Activated CD4-positive, alpha-beta T cell treated with anti-CD3 and anti-CD28 coated beads, Interleukin-2, Interleukin-6, amounts not matched to agents 100 ng/mL and 50 ng/mL, durations not matched to agents 16 hours and 8 hours (primary cell): ENCODE measurements at places on chromosomes 12 and 14.

DNA sequence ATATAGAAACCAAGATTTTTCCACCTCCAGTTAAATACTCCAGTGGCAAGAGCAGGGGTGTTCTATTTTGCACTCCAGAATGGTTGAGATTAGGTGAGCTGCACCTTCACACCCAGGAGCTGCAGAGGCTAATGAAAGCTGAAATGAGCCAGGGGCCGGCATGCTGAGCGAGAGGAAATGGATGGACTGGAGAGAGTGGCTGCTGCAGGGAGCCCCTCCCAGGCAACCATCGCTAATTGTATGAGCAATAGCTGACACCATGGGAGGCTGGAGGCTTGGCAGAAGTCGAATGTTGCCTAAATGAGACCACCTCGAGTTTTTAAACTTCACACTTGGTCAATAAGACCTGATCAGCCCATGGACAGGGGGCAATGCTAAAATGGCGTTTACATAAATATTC lies 301.8 kb upstream of the TMPO start:
- DNase-seq, result no peak

DNA sequence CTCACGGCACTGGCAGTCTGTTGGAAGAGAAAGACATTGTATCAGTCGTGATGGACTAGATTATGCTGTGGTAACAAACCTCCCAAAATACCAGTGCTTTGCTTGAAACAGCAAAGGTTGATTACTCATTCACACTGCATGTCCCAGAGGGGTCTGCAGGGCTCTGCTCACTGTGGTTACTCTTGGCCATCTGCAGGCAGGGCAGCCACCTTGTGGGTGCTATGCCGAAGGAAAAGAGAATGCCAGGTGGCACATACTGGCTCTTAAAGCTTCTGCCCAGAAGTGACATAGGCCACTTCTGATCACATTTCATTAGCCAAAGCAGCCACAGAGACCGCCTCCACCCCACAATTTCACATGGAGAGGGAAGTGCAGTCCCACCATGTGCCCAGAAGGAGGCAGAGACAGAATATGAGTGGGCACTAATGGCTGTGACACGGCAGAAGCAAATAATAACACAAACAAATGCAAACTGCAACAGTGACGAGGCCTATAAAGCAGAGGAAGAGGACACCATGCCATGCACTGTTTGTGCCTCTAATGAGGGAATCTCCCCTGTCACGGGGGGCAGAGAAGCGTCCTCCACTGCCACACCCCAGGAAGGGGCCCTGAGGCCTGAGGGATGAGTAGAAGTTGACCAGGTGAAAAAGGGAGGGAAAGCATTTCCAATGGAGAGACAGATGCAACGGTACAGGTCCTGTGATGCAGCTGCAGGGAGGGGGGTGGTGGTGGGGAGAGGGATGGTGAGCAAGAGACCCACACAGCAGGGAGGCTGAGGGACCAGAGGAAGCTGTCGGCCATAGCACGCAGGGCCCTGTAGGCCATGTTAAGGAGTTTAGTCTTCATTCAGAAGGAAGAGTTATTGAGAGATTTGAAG lies 51.7 kb upstream of the KICS2 start:
- DNase-seq, result peak; percentile 9

- no peak for DNase-seq
Observed at GRCh38 chr12:71438670-71439361, 782 bp upstream of the LGR5 start.

- DNase-seq, result no peak
Observed at GRCh38 chr12:38890102-38890855, 15.1 kb downstream of the CPNE8 start.

GRCh38 chr14:60639674-60640073 lies 9.6 kb downstream of the SIX1 start:
- DNase-seq, result no peak

DNA sequence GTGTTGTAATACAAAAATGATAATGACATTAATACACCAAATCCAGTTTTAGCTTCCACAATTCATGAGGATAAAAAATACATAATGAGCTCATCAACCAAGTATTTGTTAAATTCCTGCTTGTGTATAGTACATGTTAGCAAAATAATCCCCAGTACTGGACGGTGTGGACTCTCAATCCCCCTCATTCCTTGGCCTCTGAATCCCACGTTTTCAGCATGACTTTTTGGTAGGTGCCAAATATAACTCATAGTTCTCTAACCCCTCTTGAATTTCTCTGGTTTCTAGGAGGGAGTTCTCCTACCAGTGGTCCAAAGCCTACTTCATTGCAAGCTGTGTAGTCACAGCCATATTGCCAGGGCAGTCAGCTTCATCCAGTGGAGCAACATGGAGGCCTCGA lies 41.4 kb upstream of the EPS8 start:
- no peak for DNase-seq

DNA sequence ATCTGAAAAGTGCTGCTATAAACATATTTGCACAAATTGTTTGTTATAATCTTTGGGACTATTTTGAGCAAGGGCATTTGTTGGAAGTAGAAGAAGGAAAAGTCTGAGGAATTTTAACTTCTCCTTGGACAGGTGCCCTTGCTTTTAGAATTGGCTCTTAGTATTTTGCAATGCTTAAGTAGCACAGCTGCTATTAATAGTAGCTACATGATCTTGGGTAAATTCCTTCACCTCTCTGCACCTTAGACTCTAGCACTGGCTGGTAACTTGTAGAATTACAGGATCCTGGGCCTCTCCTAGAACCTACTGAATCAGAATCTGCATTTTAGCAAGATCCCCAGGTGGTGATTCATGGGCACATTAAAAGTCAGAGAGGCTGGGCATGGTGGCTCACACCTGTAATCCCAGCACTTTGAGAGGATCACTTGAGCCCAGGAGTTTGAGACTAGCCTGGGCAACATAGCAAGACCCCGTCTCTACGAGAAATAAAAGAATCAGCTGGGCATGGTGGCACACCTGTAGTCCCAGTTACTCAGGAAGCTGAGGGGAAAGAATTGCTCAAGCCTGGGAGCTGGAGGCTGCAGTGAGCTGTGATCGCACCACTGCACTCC lies 10.8 kb upstream of the TMEM120B start:
- DNase-seq, result no peak

DNA sequence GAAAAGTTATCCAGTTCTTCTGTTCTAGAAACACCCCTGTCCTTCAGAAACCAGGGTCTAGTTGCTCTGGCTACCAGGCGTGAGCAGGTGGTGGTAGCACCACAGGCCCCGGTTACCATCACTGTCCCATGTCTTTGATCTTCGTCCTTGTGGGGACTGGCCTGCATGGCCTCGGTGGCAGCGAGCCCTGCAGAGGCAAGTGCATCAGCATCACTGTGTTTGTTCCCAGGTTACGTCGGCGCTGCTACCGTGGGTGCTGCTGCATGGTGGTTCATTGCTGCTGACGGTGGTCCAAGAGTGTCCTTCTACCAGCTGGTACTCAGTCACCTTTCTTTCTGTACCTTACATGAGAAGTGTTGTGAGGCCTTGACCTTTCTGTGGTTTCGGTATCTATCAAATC lies 58.9 kb downstream of the ANAPC7 start:
- no peak for DNase-seq

- peak; percentile 88 for DNase-seq
Observed at GRCh38 chr12:103505371-103506236, 9.8 kb upstream of the C12orf42 start.

DNA sequence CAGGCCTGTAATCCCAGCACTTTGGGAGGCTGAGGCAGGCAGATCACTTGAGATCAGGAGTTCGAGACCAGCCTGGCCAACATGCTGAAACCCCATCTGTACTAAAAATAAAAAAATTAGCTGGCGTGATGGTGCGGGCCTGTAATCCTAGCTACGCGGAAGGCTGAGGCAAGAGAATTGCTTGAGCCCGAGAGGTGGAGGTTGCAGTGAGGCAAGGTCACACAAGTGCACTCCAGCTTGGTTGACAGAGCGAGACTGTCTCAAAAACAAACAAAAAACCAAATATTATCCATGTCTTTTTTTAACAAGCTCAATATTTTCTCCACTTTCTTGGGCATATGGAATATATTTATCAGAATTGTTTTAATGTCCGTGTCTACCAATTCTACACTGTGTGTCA lies 89.6 kb downstream of the LMNTD1 start:
- no peak for DNase-seq

DNA sequence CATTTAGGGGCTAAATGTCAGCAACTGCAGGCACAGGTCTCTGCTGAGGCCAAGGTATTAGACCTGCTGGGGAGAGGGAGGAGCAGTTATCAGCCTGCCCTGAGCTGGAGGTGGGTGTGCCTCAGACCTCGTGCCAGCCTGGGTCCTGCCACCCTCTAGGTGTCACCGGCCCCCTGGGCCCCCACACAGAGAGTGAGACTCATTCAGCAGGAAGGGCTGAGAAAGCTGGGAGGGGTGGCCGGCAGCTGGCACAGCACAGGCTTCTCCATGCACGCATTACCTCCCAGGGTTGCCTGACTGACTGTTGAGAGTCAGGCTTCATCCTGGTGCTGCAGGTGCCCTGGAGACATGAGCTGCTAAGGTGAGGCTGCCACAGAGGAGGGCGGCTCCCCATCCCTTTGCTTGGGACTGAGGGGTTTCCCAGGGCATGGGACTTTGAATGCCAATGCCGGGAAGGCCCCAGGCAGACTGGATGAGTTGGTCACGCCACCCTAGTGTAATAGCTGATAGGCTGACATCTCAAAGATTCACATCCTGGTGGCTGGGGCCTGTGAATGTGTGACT lies 75.3 kb upstream of the C14orf180 start:
- DNase-seq, result no peak

GRCh38 chr12:42130672-42131402 lies 13.8 kb downstream of the GXYLT1 start:
- no peak for DNase-seq

- DNase-seq, result no peak
Observed at GRCh38 chr12:52275686-52276085, 1.2 kb downstream of the KRT86 start.

DNA sequence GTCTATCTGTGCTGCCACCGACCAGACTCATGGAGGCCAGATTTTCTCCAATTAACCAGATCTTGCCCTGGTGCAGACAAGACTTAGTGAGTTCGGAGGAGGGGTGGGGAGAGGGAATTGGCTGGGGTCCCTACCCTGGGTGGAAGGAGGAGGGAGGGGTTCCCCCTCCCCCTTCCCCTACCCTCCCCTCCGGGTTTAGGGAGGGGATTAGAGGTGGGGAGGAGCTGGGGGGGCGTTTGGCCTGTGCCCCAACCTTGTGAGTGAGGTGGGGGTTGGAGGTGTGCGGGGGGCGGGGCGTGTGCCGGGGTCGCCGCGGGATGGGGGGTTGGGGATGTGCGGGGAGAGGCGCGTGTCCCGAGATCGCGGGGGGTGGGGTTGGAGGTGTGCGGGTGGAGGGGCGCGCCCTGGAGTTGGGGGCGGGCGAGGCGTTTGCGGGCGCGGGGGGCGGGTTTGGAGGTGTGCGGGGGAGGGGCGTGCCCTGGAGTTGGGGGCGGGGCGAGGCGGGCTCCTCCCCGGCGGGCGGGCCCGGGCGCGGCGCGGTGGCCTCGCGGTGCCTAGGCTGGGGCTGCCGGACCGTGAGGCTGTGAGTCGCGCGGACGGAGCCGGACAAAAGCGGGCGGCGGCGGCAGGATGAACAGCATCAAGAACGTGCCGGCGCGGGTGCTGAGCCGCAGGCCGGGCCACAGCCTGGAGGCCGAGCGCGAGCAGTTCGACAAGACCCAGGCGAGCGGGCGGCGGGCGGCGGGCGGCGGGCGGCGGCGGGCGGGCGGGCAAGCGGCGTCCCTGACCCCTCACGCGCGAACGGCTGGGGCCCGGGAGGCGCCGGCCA lies at the start of gene HIP1R:
Gene HIP1R (plus strand): TSS at position 537 of the 829 bp plus-strand sequence. CDS start 94 bp downstream, at position 631.
- peak; percentile 56 for DNase-seq

- DNase-seq, result no peak
Observed at GRCh38 chr12:69619050-69619449, 8.3 kb upstream of the LRRC10 start.

DNA sequence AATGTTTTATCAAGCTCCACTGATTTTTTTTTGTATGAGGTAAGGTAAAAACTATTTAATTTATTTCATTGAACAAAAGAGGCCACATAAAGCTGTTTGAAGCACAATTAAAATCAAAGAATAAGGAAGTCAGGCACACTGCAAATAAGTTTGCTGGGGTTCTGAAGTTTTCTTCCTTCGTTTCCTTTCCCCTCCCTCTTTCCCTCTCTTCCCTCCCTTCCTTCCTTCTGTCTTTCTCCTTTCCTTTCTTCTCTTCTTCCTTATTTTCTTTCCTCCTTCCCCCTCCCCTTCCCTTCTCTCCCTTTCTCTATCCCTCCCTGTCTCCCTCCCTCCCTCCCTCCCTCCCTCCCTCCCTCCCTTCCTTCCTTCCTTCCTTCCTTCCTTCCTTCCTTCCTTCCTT lies 78.7 kb downstream of the ALX1 start:
- no peak for DNase-seq

- DNase-seq, result no peak
Observed at GRCh38 chr12:52528641-52529143, 8.5 kb upstream of the KRT5 start.

DNA sequence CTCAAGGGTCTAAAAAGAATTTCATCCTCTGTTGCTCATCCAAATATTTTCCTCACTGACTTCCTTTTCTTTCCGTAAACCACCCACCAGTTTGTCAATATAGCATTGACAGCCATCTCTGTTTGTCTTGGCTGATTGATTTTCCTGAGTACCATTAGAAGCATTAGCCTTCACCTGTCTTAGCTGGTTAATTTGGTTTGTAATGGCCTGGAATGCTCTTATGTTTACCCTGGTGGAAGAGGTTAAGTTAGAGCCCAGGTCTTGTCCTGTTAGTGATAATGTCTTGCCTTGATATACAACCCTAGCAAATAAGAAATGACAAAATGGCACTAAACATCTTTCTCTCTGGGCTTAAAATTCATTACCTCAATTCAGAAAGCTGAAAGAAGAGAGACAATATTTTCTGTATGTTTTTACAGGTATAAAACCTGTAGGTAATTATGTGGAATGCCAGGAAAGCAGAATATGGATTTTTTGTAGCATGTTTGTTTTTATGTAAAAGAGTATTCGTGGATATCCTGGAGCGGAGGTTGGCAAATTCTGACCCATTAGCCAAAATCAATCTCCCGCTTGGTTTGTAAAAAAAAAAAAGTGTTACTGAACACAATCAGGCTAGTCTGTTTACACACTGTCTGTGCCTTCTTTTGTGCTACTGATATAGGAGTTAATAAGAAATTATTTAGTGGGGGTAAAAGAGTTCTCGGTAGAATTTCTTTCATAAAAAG lies 224.4 kb upstream of the DAAM1 start:
- DNase-seq, result no peak

DNA sequence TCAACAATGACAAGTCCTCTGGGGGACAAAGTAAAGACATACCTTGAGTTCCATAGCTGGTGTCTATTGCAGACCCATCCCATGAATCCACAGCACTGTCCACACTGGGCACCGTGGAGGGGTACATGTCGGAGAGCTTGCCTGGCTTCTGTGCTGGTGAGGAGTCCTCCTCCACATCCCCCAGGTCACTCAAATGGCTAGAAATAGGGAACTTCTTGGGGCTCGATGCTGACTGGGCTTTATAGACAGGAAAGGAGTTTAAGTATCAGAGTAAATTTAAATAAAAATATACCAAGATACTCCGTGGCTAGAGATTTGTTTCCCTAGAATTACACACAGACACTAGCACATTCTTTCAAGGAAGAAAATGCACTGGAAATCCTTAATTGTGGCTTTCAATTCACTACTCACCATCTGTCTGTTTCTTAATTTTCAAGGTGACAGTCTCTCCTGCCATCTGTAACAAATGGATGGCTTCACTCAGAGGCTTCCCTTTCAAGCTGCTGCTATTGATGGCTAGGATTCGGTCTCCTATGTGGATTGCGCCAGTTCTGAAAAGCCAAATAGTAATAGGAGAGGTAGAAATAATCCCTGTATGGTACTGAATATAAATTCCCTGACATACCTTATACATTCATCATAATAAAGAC lies 90.1 kb downstream of the HELB start:
- DNase-seq, result no peak

GRCh38 chr12:62233805-62234204 lies 26.4 kb upstream of the USP15 start:
- no peak for DNase-seq

- DNase-seq, result no peak
Observed at GRCh38 chr14:99534863-99535262, 53.7 kb downstream of the CCNK start.
